LNCaP clone FGC (cell line): ENCODE measurements at places on chromosomes 4 and X.

DNA sequence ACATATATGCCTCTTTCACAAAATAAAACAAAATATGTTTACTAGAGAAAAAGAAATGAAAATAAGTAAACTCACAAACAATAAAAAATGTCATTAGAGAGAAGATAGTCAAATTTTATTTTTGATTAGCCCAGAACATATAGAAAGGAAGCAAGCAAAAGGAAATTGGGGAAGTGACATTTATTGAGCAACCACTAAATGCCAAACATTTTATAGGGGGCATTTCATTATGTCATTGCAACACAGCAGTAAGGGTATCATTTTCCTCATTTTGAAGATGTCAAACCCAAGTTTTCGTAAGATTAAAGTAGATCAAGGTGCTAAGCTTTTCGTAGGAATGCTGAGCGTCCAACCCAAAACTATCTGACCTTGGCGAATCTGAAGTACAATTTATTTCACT lies 1331.5 kb upstream of the PABPC4L start:
- DNase-seq: no peak

- DNase-seq: peak; percentile 1
Observed at GRCh38 chrX:32530802-32531403, 680.4 kb downstream of the DMD start.

DNA sequence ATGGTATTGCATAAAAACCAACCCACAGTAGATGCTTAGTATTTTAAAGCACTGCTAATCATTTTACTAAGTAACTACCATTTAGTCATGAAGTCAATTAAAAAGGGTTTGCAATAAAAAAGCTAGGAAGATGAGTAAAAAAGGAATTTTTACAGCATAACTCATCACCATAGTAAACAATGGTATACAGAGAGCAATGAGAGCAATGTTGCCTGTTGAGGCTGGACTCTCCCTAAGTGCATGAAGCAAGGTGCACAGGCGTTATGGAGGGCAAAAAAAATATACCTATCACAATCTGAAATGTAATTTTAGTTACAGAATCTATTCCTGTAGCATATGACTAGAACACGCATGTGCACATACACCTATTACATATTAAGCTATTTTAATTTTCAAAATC lies 129.6 kb upstream of the BMP3 start:
- no peak for DNase-seq

- no peak for DNase-seq
Observed at GRCh38 chr4:2408401-2408958, 10.0 kb downstream of the ZFYVE28 start.

DNA sequence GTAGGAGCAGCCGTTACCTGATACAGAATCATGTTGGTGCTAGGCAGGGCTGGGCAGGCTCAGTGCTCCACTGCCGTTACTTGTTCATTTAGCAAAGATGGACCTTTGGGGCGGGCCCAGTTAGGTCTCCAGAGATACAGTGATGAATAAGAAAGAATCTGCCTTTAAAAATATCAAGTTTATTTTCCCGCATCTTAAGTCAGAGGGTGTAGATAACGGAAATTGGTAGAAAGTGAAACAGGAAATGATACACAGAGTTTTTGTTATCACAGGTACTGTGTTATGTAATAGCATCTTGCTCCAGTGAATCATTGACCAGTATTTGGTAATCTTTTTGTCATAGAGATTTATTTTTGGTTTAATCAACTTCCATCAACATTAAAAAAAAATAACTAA lies 5.5 kb downstream of the TMEM131L start:
- no peak for DNase-seq

- no peak for DNase-seq
Observed at GRCh38 chr4:119646347-119647071, 17.9 kb upstream of the PDE5A start.

GRCh38 chr4:48564151-48564550 lies 74.1 kb downstream of the ZAR1 start:
- no peak for DNase-seq

- DNase-seq: no peak
Observed at GRCh38 chr4:155819066-155819465, 47.0 kb downstream of the ASIC5 start.

DNA sequence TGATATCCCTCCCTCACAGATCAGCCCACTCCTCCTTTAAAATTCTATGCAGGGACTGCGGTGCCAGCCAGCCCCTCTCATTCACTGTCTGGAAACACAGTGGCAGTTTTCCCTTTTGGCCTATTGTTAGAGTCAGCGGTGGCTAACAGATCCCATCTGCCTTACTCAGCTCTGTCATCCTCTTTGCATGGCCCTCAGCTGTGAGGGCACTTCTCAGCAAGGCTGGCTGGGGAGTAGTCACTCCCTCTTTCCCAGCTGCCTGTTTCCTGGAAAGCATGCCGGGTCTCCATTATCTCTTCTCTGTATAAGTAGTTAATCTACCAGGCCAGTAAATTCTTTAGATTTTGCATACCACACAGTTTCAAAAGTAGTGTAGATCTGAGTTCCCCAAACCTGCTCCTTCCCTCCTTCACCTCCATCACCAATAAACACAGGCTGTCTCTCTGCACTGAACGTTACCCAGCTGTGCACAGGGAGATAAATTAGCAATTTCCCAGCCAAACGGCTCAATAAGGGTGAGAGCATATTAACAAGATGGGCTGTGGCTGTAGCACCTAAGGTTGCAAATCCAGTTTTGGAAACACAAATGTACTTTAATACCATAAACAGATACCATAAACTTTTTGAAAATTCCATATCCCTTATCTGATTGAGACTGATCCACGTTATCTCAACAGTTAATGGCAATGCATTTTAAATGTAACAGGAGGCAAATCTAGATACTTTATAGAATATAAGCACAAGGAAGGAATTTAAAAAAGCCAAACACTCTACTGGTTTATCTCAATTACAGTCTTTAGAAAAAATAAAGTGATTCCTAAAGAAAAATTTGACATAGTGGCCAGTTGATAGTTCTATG lies 229.3 kb downstream of the ANKRD50 start:
- peak; percentile 35 for DNase-seq

- DNase-seq: peak; percentile 19
Observed at GRCh38 chr4:106329041-106329618, 12.8 kb downstream of the AIMP1 start.

GRCh38 chrX:4263030-4263803 lies 549.8 kb upstream of the PRKX start:
- DNase-seq: no peak

DNA sequence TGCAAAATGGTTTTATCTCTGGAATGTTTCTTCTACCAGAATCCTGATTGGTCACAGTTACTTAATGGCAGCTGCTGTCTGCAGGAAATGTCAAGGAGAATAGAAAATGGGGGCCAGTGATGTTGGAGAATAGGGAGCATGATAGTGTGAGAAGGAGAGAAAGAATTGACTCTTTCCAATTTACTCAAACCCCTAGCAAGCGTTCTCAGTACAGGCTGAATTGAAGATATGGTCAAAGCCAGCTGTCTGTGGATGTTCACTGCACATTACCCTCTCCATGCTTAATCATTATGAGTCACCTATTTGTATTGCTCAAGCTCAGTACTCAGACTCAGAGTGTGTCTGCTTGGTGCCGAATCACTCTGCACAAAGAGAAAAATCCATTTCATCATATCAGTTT lies 57.8 kb upstream of the FAM47B start:
- DNase-seq: no peak

GRCh38 chr4:152374153-152374552 lies 161.7 kb downstream of the FBXW7 start:
- DNase-seq: no peak
